Mesenteric fat pad (tissue), 1 donor: ENCODE measurements at places on chromosomes 5 and 9. TPM values are rescaled to one million over a fixed set of nuclear protein-coding genes. Genes with fewer than 3 reads are reported as not detected.

SHB gene
- total RNA-seq = 19.3 TPM

DNA sequence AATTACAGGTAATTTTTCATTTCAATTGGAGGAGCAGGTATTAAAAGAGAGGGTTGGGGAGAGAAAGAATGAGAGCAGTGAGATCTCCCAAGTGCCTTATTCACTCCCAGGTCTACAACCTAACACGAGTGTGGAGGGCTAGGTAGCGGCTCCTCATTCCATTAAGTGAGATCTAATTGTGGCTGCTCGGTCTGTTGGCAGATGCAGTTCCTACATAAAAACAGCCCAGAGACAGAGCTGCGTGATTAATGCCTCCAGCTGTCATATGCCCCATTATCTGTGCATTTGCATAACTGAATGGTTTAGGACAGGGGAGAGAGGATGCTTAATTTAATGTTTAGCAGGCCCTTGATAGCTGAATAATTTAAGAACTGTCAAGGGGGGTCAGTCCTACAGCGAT is 100.5 kb downstream of the PSAT1 start:
- DNase-seq = no peak

- no peak for DNase-seq
Measured at GRCh38 chr9:5301544-5301943, 3.0 kb downstream of the RLN2 start.

NDUFB6 gene
- 41.9 TPM for total RNA-seq

CNTNAP3B gene
- 20.1 TPM for total RNA-seq

HMMR gene
- total RNA-seq = 0.32 TPM

DNA sequence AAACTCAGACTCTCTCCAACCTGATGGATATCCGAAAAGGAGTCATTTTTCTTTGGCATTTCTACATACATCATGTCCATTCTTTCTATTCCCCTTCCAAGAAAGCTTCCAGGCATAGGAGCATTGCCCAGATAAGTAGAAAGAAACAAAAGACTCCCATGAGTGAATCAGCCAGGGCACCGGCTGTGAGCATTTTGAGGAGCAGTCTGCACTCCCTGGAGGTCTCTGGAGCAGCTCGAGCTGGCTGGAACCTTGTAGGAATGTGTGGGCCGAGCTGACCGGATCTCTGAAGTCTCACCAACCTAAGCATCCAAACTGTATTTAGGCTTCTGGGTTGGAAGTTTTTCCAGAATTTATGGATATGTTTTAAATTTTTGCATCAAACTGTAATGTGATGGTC is 161.4 kb upstream of the TRPC7 start:
- no peak for DNase-seq

DNA sequence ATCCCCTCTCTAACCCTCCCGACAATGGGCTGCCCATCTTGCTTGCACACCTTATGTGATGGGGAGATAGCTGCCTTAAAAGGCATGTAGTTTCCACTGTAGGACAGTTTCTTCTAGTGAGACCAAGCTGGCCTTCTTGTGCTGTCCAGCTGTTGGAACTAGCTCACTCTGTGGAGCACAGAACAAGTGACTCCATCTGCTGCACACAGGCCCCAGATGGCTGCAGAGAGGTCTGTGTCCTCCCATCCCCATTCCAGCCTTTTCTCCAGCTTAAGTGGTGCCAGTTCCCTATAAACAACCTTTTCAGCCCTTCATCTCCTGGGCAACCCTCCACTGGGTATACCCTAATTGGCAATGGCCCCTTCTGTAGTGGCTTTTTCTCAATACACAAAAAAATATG is 18.7 kb upstream of the PSD2 start:
- no peak for DNase-seq

DNA sequence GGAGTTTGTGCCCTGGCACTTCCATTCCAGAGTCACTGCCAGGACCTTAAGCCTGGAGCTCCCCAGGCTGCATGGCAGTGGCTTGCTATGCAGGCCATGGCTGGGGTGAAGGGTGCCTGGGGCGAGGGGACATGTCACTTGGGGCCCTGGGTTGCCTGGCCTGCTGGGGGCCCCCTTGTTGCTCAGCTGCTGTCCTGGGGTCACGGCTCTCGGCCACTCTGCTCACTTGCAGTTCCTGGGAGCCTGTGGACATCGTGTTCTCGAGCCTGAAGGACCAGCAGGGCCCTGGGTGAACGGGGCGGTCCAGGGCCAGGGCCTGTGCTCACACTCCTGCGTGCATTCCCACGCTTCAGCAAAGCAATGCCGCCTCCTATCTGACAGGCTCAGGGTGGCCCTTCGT is 14.5 kb upstream of the SLC2A6 start:
- no peak for DNase-seq

GFI1B gene
- total RNA-seq = not detected

GRCh38 chr9:90737742-90738141 is 63.9 kb upstream of the SYK start:
- no peak for DNase-seq

DRD1 gene
- total RNA-seq = 1.1 TPM

- DNase-seq = no peak
Measured at GRCh38 chr5:153796527-153796926, 242.2 kb downstream of the FAM114A2 start.
